Hepatic stellate cell (primary cell): ENCODE measurements at places on chromosomes 7 and 10.

GRCh38 chr10:23015021-23015707, 80.2 kb upstream of the MSRB2 start:
- no peak for DNase-seq

GRCh38 chr10:17548770-17549169, 68.4 kb downstream of the HACD1 start:
- DNase-seq = no peak

DNA sequence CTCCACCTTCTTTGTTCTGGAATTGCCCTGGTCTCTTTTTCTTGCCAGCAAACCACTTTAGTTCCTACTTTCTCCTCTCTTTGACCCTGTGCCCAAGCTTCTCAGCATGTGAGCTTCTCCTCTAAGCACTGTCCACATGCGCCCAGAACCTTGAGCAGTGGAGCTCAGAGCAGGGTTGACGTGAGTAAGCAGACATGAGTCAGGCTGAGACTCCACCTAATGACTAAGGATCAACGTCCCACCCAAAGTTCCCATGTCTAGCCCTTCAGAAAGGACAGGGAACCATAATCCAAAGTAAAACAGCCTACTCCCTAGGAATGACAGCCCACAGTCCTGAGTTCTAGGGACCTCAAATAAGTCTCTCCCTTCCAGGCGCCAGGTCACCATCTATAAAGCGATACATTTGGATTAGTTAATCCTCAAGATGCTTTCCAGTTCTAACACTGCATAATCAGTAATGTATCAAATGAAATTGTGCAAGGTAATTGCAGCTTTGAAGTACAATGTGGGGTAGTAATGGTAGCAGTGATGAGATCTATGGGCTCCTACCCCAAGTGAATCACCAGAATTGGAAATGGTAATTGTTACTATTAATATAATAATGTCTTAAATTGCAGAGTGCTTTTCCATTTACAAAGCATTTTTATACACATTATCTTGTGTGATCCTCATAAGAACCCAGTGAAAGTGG, 44.5 kb downstream of the KCNMA1 start:
- peak; percentile 93 for DNase-seq

DNA sequence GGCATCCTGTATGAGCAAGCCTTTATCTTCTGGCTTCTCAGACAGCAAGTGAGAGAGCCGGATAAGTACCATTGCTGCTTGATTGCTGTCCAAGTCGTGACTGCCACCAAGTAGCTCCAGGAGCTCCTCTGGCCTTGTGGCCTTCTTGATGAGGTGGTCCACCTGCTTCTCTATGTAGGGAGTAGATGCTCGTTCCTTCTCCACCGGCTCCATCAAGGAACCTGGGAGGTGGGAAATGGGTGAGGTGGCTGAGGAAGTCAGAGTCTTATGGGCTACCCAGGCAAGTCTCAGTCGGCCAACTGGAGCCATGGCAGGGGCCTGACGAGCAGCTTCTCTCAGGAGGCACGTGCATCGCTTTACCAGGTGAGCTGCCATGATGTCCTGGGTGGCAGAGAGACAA, 2.6 kb downstream of the TBRG4 start:
- DNase-seq = no peak

DNA sequence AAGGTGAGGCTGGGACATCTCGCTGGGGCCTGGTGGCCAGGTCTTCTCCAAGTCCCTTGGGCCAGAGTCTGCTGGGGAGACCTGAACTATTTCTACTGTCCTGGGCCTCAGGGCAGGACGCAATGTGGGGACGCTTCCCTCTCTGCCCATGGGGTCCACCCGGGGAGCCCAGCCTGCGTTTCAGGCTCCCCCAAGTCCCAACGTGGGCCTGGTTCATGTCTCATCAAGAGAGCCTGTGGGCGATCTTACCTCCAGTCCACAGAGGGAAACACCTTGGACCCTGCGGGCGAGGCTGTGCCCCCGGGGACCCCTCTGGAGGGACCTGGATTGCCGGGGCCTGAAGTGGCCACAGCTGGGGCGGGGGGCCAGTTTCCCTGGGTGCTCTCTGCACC, 91.7 kb downstream of the DNAJB6 start:
- no peak for DNase-seq

DNA sequence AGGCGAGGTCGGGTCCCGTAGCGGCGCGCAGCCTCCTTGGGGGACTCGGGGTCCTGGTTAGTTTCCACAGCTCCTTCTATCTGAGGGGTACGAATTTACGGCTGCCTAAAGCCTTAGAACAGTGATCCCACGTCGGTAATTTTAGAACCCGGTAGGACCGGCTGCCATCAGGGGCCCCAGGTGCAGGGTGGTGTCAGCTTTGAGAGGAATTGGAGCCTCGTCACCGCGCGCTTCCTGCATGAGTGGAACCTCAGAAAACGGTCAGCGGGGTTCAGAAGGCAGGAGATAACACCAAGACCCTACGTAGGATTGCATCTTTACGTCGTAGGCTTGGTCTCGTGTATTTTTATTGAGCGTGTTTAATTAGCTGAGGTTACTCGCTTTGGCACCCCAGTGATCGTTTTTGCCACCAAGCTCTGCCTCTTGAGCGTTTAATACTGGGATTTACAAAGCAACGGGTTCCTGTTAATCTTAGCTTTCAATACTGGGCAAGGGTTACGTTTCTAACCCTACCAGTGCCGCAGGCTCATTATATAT, 443 bp downstream of the RNF32 start:
- peak; percentile 38 for DNase-seq

DNA sequence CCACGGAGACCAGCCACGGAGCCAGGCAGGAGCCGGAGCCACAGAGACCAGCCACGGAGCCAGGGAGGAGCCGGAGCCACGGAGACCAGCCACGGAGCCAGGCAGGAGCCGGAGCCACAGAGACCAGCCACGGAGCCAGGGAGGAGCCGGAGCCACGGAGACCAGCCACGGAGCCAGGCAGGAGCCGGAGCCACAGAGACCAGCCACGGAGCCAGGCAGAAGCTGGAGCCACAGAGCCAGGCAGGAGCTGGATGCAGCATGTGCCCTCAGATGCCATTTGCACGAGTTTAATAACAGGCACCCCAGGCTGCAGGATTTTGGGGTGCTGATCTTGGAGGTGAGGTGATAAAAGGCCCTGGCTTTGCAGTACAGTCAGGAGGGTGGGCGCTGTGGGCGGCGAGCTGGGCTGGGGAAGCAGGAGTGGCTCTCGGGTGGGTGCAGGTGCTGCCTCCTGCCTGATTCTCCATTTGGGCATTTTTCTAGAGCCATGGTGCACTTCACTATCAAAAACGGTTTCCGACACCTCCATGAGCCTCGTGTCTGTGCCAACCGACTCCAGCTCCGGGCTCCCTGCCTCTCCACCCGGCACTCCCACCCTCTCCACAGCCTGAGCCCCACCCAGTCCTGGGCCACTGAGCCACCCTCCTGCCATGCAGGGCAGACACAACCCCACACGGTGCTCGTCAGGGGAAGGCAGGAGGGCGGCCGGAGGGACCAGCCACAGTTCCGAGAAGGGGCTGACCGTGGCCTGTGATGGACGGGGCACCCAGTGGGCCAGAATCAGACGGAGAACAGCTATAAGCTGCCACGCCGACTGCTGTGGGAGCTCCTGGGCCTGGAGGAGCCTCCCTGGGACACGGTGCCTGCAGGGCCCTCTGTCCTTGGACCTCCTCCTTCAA, 40.8 kb upstream of the NKX6-2 start:
- no peak for DNase-seq

- DNase-seq = no peak
These were observed 33.7 kb downstream of the DDC start for GRCh38 chr7:50531401-50531911.

- DNase-seq = no peak
These were observed 67.2 kb downstream of the CAMK1D start for GRCh38 chr10:12416344-12417050.

DNA sequence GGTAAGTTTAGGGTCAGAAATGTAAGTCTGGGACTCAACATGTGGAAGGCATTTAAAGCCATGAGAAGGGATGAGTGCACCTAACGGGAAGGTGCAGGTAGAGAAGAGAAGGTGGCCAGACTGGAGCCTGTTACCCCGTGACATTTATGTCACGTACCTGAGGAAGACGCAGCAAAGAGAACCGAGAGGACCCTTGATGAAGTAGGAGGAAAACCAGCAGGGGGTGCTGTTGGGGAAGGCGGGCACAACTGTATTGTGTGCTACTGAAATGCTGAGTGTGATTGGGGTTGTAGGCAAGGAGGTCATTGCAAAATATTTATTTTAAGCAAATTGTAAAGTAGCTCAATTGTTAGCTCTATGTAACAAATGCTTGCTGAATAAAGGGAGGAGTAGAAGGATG, 338.2 kb upstream of the PRKCQ start:
- DNase-seq = no peak

DNA sequence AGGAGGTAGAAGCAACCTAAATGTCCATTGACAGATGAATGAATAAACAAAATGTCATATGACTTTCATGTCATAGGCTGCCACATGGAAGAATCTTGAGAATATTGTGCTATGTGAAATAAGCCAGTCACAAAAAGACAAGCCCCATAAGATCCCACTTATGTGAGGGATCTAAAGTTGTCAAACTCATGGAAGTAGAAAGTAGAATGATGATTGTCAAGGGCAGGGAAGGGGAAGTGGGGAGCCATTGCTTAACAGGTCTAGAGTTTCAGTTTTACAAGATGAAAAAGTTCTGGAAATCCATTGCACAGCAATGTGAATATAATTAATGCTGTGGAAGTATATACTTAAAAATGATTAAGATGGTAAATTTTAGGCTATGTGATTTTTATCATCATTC, 229.3 kb upstream of the KMT2E start:
- no peak for DNase-seq

GRCh38 chr7:112260911-112261310, 54.4 kb downstream of the ZNF277 start:
- no peak for DNase-seq

DNA sequence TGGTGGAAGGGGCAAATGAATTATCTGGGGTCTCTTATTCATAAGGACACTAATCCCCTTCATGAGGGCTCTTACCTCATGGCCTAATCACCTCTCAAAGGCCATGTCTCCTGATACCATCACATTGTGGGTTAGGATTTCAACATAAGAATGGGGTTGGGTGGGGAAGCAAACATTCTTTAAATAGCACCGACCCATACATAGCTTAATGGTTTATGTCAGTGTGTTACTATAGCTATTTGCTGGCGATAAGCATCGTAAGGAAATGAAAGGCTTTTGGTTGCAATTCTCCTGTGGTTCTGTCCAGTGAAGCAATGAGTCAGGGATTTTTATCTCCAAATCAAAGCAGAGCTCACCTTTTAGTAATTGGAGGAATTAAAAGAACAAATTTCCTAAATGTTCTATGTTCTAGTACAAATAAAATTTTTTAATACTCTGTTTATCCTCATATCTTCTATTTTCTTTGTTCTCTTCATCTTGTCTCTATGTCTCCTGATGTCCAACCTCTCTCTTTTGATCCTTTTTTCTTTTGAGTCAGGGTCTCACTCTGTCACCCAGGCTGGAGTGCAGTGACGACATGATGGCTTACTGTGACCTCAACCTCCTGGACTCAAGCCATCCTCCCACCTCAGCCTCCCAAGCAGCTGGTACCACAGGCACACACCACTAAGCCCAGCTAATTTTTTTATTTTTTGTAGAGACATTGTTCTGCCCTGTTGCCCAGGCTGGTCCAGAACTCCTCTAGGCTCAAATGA, 57.0 kb upstream of the GLCCI1 start:
- DNase-seq = peak; percentile 24

DNA sequence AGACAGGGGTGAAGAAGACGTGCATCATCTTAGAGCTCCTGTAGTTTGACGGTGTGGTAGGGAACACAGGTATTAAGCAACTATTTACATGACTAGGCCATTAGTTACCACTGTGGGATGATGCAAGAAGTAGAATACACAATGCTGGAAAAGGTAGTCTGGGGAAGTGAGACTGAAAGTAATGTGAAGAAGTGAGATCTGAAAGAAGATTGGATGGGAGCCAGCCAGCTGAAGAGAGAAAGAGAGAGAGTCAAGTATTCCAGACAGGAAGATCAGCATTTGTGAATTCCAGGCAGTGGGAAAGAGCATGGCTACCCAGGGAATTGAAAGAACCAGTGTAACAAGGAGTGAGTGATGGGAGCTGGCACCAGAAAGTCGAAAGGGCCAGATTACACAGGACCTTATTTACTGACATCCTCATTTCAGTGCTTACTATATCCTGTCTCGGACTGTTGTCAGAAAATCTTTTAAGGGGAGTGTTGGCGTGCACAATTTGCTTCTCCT, 4.0 kb upstream of the CFAP58 start:
- DNase-seq = no peak

DNA sequence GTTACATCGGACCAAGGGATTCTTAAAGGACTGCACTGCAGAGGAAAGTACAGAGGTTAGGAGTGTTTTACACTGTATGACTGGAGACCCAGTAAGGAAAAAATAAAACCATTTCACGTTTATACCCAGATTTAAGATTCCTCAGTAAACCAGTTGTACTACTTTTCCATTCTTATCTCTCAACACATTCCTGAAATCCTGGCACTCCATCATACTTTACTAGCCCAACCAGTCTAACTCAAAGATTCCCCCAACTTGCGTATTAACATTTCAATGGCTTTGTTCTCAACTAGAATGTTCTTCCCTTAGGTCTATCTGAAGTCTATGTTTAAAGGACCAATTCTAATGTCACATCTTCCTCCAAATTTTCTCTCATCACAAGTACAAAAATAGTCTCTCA, 8.0 kb downstream of the CCDC186 start:
- no peak for DNase-seq

- DNase-seq = no peak
These were observed 199.9 kb downstream of the KCND2 start for GRCh38 chr7:120472892-120473291.

DNA sequence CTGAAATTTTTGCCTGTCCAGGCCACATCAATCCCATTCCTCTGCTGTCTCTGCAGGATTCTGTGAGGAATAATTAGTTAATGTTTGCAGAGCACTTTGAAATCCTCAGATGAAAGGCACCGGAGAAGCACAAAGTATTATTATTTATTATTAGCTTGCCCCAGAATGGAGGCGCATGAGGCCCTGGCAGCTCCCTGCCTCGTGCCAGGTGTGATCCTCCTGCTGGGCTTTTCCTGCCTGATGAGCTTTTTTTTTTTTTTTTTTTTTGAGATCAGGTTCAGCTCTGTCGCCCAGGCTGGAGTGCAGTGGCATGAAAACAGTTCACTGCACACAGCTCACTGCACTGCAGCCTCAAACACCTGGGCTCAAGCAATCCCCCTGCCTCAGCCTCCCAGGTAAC, 65.2 kb downstream of the TCF7L2 start:
- DNase-seq = no peak

DNA sequence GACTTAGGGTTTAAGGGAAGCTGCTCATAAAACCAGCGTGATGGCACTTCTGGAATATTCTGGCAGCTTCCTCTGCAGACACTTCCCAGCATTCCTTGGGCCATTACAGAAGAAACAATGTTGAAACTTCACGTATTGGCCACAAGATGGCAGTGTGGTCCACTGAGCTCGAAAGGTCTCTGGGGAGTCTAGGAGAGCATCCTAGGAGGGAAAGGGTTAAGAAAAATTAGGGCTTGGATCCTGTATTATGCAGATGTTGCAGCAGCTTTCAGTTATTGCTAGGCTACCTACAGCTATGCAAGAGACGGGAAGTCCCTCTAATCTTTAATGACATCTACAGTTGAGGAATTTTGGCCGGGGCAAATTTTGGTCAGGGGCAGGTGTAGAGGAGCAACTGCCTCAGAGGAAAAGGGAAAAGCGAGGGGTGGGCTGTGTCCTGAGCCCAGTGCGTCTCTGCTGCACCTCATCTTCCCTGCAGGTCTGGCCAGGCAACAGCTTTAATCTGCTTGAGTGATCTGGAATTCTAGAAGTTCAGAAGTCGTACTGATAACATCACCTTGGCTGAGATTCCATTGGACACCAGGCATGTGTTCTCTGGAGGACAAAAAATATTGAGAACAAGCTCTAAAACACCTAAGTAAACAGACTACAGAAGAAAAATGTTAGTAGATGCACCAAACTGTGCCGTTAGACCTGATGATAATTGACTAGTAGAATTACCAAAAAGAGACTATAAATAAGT, 220.8 kb upstream of the PRSS58 start:
- DNase-seq = peak; percentile 27
